ENCODE measurements at places on chromosomes 7 and 10.

DNA sequence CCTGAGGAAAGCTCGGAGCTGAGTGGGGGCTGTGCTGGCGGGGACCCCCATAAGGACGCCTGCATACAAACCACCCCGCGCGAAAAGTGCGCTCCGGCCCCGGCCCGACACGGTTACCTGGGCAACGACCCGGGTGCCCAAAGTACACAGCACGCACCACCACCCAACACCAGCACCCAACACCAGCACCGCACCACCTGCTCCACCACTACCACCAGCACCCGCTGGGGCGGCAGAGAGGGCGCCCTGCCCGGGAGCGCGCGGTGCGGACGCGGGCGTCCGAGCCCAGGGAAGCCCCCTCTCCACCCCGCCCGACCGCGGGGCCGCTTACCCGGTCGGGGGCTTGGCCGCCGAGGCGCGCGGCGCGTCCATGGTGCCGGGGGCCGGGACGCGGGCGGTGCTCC lies 345 bp downstream of the COBL start:
- DNase-seq = peak; percentile 50

- DNase-seq = no peak
These were observed 35.0 kb downstream of the PIK3AP1 start for GRCh38 chr10:96685306-96685705.

- peak; percentile 71 for DNase-seq
These were observed 41.5 kb upstream of the NMT2 start for GRCh38 chr10:15209827-15210509.

DNA sequence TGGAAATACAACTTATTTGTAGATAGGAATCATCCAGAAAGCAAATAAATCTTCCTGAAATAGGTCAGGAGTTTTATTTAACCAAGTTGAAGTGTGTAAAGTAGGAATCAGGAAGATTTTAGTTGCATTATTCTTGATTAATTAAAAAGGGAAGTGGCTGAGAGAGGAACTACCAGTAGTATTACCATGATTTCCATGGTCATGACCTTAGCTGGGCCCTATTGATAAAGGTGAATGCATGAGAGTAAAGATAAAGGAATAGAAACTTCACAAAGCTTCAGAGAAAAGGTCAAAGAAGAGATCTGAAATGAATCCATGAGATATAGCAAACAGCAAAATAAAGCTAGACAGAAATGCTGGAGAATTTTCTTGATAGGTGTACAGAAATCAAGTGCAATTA lies 46.2 kb upstream of the DLX6 start:
- DNase-seq = no peak

- DNase-seq = no peak
These were observed 272.2 kb downstream of the TCF7L2 start for GRCh38 chr10:113222207-113222606.

DNA sequence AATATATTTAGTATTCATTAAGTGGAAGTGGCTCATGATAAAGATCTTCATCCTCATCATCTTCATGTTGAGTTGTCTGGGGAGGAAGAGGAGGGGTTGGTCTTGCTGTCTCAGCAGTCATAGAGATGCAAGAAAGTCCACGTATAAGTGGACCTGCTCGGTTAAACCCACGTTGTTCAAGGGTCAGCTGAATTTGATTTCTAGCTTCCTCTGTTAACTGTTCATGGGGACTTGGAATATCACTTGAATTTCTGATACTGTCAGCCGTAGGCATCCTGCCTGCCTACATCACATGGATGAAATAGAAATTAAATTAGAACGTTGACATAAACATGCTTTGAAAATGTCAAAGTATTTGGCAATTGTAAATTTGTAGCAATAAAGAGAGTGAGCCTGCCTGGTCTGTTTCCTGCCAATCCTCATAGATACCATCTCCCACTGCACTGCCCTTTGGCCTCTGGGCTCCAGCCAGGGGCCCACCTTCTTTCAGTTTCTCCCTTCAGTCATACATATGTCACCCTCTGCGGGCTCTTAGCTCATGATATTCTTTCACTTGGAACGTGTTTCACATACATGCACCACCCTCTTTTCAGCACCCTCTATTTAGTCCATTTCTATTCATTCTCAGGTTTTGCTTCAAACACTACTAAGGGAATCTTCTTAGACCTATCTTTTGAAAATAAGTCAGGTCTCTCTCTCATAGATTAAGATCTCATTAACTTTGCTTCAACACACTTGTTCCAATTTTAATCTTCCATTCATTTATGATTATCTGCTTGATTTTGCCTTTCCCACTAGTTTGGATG lies 376.3 kb downstream of the IPMK start:
- no peak for DNase-seq

- DNase-seq = no peak
These were observed 58.6 kb upstream of the COL13A1 start for GRCh38 chr10:69742928-69743602.

GRCh38 chr7:1078985-1079384 lies 8.9 kb upstream of the GPER1 start:
- DNase-seq = no peak

DNA sequence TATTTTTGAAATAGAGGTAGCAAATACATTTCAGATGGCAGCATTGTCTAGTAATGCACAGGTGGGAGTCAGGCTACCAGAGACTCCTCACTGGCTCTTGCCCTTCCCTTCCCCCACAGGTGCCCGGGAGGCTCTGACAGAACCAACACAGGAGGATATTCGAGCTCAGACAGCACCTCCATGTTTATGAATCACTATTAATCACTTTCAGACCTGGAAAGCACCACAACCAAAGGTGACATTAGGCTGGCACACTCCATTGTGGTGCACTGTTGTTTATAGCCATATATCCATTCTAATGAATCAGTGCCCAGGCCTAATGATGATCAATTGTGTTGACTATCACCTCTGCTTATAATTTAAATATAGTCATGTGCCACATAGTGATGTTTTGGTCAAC lies 107.8 kb upstream of the NAMPT start:
- no peak for DNase-seq

DNA sequence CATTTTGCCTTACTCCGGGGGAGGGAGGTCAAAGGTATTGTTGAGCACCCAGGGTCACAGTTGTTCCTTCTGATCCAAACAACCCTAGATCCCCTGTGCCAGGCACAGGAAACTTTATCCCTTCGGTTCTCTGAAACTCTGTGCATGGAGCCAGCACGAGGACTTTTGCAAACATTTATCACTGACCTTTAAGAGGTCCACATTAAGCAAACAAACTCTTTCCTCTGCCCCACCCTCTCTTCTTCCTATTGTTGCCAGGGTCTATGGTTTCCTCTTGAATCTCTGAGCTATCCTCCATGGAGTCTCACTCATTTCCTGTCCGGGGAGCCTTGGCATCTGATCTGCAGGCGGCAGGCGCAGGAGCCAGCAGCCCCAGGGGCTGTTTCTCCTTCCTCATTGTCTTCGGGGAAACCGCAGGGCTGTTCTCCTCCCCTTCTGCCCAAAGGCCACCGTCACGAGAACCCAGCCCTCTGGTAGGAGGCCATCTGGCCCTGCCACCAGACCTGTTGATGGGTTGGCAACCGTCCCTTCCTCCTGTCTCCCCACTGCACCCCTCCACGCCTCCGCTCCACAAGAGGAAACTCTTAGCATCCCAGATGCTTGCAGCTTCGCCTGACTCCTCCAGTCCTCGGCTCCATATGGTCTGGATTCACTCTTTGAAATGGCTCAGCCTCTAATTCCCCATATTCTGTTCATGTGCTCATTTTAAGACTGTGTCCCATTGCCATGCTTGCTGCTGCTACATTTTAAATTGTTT lies 327.3 kb upstream of the NRP1 start:
- peak; percentile 13 for DNase-seq

DNA sequence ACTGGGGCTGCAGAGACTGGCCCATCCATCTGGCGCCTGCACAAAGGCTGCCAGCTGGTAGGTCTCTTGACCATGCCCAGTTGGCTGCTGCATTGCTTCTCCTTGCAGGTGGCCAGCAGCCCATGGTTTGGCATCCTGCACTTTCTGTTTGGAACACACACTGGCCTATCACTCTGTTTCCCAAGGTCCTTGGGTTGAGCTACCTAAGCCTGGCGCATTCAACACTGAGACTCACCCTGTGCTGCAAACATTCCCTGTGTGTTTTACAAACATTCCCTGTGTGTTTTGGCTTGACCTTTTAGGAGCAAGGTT lies 55.5 kb downstream of the TACR2 start:
- DNase-seq = no peak

GRCh38 chr10:15745751-15746150 lies 26.0 kb upstream of the ITGA8 start:
- DNase-seq = no peak

DNA sequence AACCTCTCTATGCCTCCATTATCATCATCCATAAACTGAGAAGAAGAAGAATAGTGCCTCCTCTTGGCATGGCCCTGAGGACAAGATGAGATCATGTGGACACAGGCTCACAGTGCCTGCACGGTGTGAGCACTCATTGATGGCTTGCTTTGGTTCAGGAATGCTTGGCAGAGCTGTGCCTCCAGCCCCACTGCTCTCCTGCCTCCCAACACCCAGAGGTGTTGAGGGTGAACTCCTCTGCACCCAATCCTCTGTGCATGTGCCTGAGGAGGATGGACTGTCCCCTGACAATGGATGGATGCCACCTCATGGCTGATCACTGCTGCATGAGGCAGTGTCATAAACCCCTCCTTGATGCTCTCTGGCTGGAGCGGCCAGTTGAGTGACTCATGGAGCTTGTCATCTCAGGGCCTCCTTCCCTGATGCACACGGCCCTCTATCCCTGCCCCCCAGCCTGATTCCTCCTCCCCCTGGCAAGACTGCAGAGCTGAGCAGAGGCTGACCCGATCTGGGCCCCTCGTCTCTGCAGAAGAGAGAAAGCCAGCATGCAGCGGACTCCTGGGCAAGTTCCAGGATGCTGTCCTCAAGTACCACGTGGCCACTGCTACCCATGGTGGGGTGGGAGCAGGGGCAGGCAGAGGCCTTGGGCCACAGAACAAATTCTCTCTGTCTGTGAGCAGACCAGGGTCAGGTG lies 136.3 kb downstream of the KCNMA1 start:
- no peak for DNase-seq

- DNase-seq = no peak
These were observed 36.4 kb upstream of the INSIG1 start for GRCh38 chr7:155261031-155261985.

DNA sequence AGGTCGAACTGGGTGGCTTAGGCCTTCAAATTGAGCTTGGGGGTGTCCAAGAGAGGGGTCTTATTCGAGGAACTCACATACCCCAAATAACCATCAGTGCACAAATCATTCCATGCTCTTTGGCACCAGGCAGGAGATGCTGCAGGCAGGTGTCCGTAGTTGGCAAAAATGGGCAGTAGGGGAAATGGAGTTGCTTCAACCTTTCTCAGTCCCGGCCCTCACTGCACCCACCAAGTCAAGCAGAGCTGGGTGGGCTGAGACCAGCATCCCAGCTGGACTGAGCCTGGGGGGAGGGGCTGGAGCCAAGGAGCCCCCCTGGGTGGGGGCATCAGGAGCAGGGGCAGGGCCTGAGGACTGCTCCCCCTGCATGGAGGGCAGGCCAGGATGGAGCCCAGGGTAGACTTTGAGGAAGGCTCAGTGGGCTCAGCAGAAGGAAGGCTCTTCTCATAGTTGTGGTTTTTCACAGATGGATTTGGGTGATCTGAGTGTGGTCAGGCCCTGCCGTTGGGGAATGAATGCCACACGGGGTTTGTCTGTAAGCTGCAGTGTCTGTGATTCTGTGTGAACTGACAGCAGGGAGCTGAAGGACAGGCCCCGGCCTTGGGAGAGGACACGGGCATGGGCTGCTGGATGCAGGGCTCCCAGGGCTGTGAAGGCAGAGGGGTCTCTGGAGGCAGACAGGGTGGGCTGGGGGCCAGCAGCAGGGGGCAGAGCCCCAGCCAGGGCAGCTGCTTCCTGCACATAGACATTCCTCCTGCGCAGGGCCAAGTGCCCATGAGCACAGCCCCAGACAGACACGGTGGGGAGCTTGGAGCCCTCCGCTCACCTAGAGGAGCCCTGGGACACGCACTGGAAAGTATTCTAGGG lies 144.5 kb downstream of the ADCY1 start:
- DNase-seq = no peak

- DNase-seq = no peak
These were observed 406.1 kb upstream of the FZD8 start for GRCh38 chr10:36048236-36048635.

GRCh38 chr10:49598164-49598856 lies 11.8 kb upstream of the SLC18A3 start:
- DNase-seq = no peak

DNA sequence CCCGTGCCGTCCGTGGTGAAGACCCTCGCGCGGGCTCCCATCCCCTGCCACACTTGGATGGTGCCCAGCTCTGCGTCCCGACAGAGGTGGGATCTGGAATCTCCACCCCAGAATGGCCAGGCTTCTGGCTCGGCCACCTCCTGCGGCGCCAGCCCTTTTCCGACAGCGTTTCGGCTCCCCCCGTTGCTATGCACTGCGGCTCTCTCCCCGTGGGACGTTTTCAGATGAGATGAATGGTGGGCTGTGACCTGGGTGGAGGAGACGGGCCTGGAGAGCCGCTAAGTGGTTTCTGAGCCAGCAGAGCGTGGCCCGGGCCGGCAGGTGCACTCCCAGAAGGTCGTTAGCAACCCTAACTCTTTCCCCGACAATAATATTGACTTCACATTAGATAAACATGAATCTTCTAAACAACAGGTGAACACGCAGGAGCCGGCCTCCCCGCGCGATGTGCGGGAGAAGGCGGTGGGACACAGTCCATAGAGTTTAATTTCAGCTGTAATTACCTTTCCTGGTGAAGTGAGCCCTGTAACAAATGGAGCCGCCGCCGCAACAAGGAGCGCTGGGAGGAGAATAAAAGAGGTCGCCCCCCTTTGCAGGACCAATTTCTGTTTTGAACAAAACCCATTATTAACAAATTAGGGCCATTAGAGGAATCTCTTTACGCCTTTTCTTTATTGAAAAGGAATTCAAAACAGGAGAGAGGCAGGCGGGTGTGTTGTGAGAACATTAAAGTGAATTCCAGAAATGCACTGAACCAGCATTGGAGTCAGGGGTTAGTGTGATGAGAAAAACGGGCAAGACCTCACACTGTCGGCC lies 294.3 kb upstream of the PFKP start:
- peak; percentile 42 for DNase-seq

GRCh38 chr7:66921396-66921917 lies 432 bp downstream of the TMEM248 start:
- peak; percentile 13 for DNase-seq

DNA sequence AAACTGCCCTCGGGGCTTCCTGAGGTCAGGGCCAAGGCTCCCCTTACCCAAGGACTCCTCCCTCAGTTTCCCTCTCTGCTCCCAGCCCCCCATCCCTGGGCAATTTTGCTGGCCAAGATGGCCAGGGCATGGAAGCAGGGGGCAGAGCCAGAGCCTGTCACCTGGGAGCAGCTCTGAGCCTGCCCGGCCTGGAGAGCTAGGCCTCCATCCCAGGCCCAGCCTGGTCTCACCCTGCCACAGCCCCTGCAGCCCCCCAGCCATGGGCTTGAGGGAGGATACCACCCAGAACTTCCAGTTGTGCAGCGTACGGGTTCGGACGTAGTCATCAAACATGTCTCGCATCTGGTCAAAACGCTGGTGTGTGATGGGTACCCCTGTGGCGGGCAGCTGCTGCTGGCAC lies 17.0 kb upstream of the TBL2 start:
- no peak for DNase-seq

- DNase-seq = no peak
These were observed 505.5 kb upstream of the ZMIZ1 start for GRCh38 chr10:78563314-78563713.
